SIG-M5 (cell line): ENCODE measurements at places on chromosomes 6 and 20.

DNA sequence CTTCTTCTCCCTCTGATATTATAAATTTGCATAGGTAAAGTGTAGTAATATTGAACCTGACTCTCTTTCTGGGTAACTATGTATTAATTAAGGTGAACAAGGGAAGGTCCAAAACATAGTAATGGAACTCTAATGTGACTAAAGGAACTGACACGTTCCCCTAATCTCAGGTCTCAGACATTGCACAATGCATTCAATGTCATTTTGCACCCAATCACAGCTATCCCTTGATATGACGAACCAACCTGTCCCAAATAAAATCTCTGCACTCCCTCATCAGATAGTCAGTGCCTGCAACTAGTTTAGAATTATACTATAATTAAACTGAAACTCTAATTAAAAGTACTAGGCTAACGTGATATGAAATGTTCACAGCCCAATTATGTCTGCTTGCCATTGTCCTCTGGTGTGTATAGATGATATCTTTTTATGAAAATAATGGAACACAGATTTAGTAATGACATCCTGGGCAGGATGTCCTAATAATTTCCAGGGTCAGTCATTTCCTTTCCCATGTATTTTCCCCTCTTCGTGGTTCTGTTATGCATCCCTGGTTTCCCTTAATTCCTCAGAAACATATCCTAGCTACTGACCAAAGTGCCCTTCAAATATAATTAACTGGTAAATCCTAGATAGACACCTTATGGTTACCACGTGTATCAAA is 36.8 kb downstream of the PTPRK start:
- DNase-seq: no peak

DNA sequence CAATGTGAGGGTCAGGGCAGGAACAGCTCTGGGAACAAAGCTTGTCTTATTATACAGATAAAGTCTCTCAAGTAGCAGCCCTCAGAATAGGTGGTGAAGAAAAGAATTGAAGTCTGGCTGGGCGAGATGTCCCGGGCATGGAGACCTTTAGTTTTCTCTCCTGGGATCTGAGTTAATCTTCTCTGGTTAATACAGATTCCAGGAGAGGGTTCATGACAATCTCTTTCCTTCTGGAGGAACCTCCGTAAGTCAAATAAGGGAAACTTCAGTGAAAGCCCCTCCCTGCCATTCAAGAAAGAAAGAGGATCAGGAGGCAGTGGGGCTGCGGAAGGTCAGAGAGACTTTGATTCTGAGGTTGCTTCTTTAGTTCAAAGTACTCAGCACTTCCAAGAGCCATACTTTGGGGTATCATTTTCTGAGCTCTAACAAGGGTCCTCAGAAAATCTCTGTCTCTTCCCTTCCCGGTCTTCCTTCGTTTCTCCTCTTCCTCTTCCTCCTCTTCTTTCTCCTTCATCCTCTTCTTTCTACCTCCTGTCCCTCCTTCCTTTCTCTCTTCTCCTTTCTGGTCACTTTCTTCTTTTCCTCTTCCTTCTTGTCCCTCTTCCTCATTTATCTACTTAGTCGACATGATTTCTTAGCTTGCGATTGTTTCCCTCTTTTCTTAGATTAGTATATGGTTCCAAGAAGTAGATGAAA is 4.6 kb upstream of the ZNF184 start:
- DNase-seq: no peak

GRCh38 chr6:115909923-115910546 is 150.7 kb downstream of the FRK start:
- DNase-seq: no peak

GRCh38 chr6:43923376-43924221 is 153.6 kb downstream of the VEGFA start:
- DNase-seq: no peak

DNA sequence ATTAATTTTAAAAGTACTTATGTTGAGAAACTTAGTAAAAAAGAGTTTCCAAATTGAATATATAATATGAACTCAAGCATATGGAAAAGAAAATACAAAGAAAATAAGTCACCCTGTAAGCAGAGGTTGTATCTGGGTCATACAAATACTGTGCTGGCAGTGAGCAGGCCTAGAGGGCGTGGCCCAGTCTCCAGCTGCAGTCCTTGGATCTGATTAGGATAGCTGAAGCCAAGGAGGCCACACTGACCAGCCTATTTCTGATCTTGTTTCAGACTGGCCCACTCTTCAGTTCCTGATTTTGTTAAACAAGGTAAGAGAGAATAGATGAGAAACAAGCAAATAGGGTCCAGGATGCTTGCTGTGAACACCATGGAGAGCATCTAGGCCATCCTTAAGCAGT is 228.8 kb downstream of the EPM2A start:
- no peak for DNase-seq

DNA sequence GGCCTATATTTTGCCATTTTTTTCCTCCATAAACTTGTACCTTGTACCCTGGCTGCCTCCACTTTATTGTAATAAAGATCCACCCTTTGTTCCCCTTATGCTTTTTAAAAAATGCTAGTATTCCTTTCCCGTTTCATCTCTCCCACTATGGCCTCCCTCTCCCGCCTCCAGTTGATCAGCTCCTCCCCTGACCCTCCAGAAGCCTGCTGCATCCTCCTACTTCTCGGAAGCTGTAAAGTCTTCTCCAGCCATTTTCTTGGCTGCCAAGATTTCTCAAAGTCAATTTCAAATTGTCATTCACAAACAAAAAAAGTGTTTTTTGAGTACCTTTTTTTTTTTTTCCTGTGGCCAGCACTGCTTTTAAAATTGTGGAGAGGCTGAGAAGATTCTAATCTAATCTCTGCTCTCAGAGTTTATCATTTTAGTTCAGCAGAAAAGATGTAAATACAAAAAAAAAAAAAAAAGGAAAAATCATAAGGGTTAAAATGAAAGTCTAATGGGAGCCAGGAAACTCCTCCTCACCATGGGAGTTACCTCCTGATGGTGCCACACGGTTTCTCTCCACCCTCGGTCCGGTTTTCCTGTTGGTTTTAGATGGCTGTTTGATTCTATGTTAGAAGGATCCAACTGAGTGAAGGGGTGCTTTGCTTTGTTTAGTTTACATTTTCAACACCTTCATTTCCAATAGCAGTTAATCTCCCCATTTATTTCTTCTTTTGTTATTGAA is 103.0 kb upstream of the KCNK16 start:
- DNase-seq: no peak

DNA sequence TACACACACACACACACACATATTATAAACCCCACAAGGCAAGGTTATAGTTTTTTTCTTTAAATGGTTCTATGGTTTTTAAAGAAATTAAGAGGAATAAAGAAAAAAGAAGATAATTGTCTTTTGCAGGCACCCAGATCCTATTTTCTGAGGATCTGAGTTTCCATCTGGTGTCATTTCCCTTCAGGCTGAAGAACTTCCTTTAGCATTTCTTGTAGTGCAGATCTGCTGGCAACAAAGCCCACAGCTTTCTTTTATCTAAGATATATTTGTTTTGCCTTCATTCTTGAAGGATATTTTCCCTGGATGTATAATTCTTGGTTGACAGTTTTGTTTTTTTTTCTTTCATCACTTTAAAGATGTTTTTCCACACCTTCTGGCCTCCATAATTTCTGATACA is 57.6 kb upstream of the PMEPA1 start:
- DNase-seq: no peak

DNA sequence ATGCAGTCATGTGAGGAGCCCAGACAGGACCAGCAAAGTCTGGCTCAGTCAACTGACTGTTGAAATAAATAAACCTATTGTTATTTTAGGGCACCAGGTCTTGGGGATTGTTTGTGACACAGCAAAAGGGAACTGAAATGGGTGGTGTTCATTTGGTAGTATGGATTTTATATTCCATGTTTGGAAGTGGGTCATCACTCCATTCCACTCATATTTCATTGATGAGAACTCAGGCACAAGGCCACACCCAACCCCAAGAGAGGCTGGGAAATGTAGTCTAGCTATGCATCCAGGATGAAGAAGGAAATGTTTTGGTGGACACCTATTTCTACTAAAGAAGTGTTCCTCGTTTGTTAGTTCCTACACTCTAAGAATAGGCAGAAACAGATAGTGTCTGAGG is 64.9 kb upstream of the BTBD3 start:
- DNase-seq: no peak

GRCh38 chr6:131683479-131683878 is 17.7 kb downstream of the OR2A4 start:
- no peak for DNase-seq

DNA sequence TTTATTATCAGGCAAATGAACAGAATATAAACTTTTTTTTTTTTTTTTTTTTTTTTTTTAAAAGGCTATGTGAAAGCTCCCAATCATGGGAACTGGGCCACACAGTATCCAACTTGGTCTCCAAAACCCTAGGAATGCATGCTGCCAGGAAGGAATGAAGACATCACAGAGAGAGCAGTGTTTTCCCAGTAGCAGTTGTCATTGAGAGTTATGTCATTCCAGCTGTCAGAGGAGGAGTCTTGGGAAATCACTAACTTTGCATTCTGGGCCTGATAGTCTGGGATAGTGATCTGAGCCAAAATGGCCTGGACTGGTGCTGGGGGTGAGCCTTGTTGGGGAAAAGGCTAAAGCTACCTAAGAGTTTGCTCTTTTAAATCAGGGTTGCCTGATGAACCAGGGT is 231.3 kb upstream of the MAP3K7 start:
- no peak for DNase-seq

- no peak for DNase-seq
These were observed 29.2 kb downstream of the TFAP2A start for GRCh38 chr6:10385524-10386132.

DNA sequence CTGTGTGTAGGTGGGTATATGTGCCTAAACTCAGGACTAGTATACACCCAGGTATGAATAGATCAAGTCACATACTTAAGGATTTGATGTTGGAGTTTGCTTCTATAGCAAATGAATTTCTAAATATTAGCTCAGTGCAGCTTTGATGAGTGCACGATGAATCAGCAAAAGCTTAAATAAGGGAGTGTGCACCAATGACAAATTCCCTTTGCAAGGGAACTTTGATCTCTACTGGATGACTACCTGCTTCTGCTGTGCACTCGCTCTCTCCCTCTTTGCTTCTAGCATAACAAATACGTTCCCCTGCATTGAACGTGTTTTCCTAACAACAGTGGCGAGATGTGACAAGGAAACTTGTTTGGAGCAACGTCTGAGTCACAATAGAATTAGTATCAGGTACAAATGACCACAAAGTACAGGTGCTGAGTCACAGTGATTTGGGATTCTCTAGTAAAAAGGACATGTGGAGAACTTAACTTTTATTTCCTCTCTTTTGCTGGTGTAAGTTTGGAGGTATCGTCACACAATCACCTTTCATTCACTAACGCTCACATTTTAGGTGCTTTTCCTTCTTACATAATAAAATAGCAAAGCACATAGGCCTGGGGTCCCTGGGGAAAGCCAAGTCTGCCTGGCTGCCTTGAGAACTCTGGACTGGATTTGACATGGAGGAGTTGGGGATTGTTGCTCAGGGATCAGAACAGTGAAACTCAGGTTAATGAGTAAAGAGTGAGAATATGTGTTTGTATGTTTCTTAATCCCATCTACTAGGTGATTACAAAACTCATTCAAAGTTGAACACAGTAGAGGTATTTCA is 49.7 kb downstream of the KLHL31 start:
- DNase-seq: no peak

DNA sequence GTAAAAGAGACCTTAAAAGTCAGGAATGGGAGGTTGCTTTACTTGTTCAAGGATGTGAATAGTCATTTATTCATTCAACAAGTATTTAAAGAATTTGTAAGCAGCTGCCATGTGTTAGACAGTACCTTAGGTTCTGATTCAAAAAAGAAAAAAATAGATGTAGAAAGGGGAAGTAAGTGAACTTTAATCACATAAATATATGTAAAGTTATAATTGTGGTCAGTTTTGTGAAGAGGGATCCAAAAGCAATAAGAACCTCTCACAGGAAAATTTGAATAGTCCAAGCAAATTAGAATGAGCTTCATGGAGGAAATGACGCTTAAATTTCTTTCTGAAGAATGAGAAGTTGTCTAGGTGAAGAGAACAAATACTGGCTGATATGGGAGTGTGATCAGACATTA is 596.1 kb upstream of the CITED2 start:
- DNase-seq: no peak

GRCh38 chr6:137170266-137171052 is 3.0 kb downstream of the IL22RA2 start:
- no peak for DNase-seq

DNA sequence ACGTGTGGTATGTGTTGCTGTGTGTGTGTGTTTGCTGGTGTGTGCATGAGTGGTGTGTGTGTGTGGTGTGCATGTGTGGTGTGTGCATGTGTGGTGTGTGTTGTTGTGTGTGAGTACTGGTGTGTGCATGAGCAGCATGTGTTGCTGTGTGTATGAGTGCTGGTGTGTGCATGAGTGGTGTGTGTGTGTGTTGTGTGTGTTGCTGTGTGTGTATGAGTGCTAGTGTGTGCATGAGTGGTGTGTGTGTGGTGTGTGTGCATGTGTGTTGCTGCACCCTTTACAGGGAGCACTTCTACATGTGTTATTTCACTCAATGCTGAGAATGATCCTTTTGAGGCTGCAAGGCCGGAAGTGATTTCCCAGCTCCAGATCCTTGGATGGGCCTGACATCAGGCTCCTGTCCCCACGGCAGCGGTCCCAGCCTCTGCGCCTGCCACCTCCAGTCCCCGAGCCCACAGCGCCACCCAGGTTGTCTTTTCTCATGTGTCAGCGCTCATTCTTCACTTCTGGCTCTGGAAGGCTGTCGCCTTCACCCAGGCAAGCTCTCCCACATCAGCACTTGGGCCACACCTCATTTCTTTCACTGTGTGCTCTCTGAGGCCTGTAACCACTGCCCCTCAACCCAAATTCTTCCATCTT is 2.6 kb downstream of the NPEPL1 start:
- no peak for DNase-seq

DNA sequence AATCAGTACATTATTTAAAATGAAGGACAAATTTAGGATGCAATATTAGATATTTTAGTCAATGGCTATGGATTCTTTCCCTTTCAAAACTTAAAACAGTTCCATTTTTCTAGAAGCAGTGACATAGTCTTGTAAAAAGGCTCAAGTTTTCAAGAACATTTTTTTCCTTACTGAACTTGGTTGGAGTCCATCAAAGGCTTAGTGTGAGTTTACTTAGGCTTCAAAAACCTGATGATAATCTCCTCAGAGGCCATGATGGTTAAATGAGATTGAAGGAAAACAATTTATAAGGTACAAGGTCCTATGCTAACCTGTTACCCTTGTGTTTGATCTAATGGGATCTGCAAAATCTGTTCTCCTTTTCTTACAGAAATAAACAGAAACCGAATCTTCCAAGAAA is 531.8 kb downstream of the UTRN start:
- no peak for DNase-seq

DNA sequence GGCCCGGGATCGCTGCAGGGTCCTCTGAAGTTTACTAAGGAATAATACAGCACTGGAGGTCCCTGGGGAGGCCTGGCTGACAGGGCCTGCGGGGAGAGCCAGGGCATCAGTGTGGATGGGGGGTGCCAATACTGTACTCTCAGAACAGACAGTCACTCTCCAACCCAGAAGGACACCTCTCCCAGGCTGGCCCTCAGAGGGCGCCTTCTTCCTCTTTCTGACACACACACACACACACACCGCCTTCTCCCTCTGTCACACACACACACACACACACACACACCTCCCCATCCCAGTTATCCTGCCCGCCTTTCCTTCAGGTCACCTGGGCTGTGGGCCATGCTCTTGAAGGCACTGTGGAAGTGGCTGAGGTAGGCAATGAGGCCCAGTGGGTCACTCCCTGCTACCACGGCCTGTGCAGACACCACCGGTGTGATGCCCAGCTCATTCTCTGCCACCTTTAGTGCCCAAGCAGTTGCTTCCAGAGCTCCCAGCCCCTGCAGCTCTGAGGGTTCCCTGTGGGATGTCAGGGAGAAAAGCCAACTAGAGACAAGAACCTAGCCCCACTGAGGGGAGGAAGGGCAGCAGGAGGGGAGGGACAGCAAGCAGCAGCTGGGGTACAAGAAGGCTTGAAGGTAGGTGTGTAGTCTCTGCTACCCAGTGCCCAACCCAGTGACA is 7.5 kb downstream of the SMPD2 start:
- no peak for DNase-seq
